ENCODE measurements at places on chromosomes 1 and 21.
A peak's percentile ranks its signal among the peaks of the same experiment; 100 is the strongest.

- no peak for DNase-seq
Measured at GRCh38 chr1:118753976-118754375, 234.2 kb downstream of the TBX15 start.

DNA sequence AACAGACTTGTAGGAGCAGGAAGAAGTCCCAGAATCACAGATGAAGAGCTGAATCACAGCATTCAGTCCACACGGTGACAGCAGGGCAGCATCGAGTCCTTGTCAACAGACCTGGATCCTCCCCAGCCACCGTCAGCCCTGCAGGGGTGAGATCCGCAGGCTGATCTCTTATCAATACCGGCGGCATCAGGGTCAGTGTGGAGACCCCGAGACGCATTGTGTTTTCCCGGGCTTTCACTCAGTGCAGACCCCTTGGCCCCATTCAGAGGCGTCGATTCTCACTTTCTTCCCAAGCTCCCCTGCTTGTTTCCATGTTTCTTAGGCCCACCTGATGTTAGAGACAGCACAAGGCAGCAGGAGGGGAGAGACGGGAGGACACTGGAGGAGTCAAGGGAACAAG is 609.6 kb downstream of the PTPRU start:
- DNase-seq = no peak

- no peak for DNase-seq
Measured at GRCh38 chr1:237861944-237862343, 28.8 kb downstream of the ZP4 start.

GRCh38 chr1:22738522-22738921 is 27.9 kb downstream of the EPHB2 start:
- DNase-seq = no peak

DNA sequence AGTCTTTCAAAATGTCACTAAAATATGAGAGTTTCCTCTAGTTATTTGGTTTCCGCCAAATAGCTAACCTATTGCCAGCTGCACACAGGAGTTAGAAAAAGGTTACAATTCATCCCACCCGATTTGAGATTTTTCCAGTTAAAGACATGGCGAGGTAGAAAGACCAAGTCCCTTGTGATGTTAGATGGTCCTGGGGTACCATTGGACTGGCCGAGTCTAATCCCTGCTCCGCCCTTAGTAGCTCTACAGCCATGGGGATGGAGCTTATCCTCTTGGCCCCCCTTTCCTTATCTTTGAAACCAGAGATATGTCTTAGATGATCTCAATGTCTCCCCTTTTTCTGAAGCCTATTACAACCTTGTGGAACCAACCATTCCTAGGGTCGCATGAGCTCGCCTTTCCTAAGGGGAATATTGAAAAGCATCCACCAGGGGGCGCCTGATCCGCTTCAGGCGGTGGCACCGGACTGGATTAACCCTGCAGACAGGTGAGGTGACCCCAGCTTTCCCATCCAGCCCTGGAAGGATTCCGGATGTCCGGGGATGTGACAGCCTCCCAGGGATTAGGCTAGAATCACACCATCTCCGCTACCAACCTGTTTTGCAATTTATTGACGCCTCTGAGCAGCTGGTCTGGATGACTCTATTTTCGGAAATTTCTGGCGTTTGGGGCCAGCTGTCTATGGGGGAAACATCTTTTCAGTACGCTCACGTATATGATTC is 68.3 kb upstream of the SIM2 start:
- no peak for DNase-seq

GRCh38 chr1:112298558-112298957 is 97.5 kb upstream of the CTTNBP2NL start:
- DNase-seq = peak; percentile 25

DNA sequence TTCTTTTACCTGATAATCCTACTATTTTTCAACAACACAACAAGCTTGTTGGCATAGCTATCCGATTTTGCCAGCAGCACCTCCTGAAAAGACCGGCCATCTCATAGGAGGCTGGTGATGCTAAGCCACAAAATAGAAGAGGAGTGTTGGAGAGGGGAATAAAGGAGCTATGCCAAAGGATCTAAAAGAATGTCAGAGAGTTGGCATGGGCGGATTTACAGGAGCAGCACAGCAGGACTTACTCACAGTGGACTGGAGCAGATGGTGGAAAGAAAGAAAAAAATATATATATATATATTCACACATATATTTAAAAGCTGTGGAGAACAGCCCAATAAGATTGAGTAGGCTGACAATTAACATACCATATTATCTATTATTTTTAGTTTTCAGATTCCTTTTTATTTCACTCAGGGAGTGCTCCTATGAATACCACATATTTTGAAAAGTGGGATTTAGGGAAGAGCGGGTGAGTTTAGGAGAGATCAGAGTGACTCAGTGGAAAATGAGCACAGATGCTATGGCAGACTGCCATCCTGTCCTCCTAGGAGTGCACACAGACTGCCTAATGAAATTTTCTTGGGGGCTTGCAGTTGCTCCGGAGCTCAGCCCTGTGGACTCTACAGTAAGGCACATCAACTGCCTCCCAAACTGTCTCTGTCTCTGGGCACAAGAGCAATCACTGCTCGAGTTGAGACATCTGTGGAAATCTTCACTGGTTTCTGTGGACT is 394.4 kb upstream of the CHRM3 start:
- DNase-seq = no peak

GRCh38 chr1:55147524-55147923 is 67.6 kb downstream of the USP24 start:
- no peak for DNase-seq

DNA sequence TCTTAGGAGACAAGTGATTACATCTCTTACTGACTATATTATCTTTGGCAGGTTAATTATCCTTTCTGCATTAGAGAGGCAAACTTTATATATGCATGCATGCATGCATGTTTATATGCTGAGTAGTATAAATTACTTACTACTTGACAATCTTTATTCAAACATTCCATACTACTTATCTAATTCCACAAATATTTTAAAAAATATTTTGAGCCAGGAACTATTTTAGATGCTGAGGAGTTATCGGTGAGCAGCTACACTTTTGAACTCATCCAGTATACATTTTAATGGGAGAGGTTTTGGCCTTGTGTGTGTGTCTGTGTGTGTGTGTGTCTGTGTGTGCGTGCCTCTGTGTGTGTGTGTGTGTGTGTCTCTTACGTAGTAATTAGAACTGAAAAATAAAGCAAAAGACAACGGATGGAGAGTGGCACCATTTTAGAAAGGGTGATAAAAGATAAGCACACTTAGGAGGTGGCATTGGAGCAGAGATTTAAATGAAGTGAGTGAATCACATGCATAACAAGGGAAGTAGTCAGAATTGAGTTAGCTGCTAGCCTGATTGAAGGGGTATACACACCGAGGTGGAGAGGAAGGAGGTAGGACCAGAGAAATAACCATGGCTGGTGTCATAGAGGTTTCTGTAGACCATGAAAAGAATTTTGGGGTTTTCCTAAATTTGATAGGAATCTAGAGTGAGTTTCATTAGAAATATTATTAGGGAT is 1488.4 kb downstream of the MRPL39 start:
- no peak for DNase-seq

GRCh38 chr1:21937034-21937371 is at the start of gene HSPG2:
Gene HSPG2 (minus strand): TSS chr1:21937310. CDS start chr1:21937217, 93 bp downstream.
- DNase-seq = no peak

DNA sequence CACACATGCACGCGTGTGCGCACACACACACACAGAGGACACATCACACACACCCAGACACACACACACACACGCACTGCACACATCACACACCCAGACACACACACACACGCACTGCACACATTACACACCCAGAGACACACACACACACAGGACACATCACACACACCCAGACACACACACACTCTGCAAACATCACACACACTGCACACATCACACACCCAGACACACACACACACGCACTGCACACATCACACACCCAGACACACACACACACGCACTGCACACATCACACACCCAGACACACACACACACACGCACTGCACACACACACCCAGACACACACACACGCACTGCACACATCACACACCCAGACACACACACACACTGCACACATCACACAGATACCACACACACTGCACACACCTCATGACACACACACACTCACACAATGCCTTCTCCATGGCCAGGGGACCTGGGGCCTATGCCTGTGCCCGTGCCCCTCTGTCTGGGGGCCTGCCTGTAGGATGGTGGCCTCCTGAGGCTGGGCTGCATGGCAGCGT is 24.4 kb downstream of the CRYAA start:
- DNase-seq = no peak

GRCh38 chr1:201309416-201309815 is 26.1 kb downstream of the PKP1 start:
- DNase-seq = no peak

- DNase-seq = peak; percentile 59
Measured at GRCh38 chr1:226590614-226591013, 42.0 kb downstream of the STUM start.

Data from HFF-Myc (cell line).